ENCODE measurements at places on chromosomes 5 and 9.

DNA sequence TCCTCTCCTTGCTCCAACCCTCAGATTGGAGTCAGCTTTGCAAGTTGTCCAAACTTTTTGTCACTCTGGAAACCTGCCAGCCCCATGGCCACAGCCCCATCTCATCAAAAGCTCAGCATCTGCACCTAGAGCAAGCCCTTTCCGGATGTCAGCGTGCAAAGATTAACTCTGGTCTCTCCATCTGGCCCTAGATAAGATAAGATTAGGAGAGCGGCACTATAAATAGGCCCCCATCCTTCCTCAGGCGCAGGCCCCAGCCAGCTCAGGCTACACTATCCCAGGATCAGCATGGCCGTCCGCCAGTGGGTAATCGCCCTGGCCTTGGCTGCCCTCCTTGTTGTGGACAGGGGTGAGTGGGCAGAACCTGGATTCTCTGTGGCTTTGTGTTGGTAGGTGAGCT, at the start of gene SPINK4:
SPINK4 (plus strand) TSS at position 247 of the 400 bp plus-strand sequence; CDS start at position 289, 42 bp downstream.
- peak; percentile 98 for DNase-seq

- no peak for DNase-seq
Observed at GRCh38 chr9:77680581-77680980, 32.5 kb upstream of the GNA14 start.

DNA sequence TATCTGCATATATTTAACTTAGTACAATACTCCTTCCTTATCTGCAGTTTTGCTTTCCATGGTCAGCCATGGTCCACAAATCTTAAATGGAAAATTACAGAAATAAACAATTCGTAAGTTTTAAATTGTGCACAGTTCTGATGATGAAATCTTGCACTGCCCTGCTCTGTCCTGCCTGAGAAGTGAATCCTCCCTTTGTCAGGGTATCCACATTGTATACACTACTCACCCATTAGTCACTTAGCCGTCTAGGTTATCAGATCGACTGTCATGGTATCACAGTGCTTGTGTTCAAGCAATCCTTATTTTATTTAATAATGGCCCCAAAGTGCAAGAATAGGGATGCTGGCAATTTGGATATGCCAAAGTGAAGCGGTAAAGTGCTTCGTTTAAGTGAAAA, 8.3 kb upstream of the YTHDC2 start:
- DNase-seq: no peak

- no peak for DNase-seq
Observed at GRCh38 chr5:80905405-80905804, 54.8 kb upstream of the RASGRF2 start.
